ENCODE measurements at places on chromosomes 7 and 10. TPM values are rescaled to one million over a fixed set of nuclear protein-coding genes. Genes with fewer than 3 reads are reported as not detected.

Gene TLL2
- total RNA-seq = 0.63 TPM

Gene AGBL3
- 10.3 TPM for total RNA-seq

Gene PRRT4
- total RNA-seq = 2.5 TPM

Gene SGCE
- total RNA-seq = 125 TPM

Gene INHBA
- total RNA-seq = 21.0 TPM

Gene GIMAP5
- 2.2 TPM for total RNA-seq

Gene ODAD2
- total RNA-seq = 1.3 TPM

Gene ATOH7
- 0.94 TPM for total RNA-seq

Gene NODAL
- 3.1 TPM for total RNA-seq

Gene ZKSCAN1
- 87.0 TPM for total RNA-seq

Gene CFTR
- total RNA-seq = 0.94 TPM

Gene PDE1C
- total RNA-seq = 39.1 TPM

Gene OR2A1
- total RNA-seq = not detected

Gene DHTKD1
- total RNA-seq = 74.2 TPM

Gene TYW1B
- 5.3 TPM for total RNA-seq

Gene CYP3A7
- 0.31 TPM for total RNA-seq

Gene PGAM2
- 2.5 TPM for total RNA-seq

Gene LFNG
- 12.8 TPM for total RNA-seq

Gene OPN1SW
- not detected for total RNA-seq

Gene CADPS2
- total RNA-seq = 10.0 TPM

Gene TMEM229A
- 0.31 TPM for total RNA-seq

Gene MBL2
- total RNA-seq = not detected

Gene SLC16A12
- 2.2 TPM for total RNA-seq

Gene KAT6B
- total RNA-seq = 298 TPM

Gene ITPRID1
- 5.3 TPM for total RNA-seq

Gene OR6V1
- not detected for total RNA-seq

Gene CUZD1
- 2.8 TPM for total RNA-seq

Gene PDAP1
- total RNA-seq = 23.5 TPM

Gene NPFFR1
- total RNA-seq = 1.3 TPM

Gene GPR15LG
- total RNA-seq = not detected

Gene FGFR2
- 77.9 TPM for total RNA-seq

Gene HTR5A
- 0.94 TPM for total RNA-seq

Gene SLC13A4
- total RNA-seq = 0.63 TPM

Gene CHCHD3
- 84.5 TPM for total RNA-seq
